Brain (organoid and tissue), 16 donors: ENCODE measurements at places on chromosomes 1 and 21.

- peak; percentile 42 for DNase-seq
Measured at GRCh38 chr1:41812051-41812450, 106.7 kb downstream of the HIVEP3 start.

DNA sequence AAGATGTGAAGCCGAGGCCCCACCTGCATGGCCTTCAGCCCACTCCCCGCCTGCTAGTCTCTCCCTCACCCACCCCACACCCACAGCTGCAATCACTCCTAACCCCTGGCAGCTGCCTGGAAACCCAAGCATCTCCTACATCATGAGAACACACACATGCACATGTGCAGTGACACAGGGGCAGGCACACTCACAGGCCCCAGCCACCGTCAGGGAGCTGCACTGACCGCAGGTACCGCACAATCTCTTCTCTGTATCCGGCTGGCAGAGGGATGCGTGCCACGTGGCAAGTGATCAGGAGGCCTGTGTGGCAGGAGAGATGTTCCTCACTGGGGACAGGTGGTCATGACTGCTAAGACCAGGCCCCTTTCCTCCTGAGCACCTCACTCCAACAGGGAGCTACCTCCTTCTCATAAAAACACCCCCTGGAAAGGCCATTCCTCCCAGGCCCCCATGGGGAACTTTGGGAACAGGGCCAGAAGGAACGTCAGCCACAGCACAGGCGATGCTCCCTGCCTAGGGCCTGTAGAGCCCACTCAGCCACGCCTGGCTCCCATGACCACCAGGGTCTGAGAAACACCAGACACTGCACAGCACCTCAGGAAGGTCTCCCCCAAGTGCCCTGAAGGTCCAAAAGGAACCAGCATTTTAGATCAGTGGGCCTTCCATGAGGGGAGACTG lies 6.0 kb downstream of the LSS start:
- DNase-seq: no peak

DNA sequence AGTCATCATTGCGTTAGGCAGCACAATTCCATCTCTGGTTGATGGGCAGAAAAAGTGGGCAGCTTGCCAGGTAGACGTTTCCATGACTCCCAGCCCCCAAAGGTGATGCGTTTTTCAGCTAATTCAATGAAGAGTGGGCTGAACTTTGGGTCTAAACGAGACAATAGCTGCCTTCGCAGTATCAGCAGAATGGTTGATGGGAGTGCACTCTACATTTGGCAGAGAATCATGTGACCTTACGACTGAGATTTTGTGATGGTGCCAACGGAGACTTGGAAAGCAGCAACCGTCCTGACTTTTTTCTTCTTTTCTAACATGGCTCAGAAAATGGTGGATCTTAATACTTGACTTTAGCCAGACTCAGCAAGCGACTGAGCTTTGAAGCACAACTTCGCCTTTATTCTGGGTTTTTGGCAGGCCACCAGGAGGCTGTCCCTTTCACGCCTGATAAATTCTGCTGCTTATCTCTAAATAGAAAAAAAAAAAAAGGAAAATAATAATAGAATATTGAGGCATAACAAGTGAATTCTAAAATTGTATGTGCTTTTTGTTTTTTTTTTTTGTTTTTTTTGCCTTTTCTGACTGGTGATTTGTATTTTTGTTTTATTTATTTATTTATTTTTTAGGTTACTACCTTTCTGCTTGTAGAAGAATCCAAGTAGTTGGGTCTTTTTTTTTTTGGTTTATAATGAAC lies 804.8 kb downstream of the USP25 start:
- DNase-seq: peak; percentile 94

DNA sequence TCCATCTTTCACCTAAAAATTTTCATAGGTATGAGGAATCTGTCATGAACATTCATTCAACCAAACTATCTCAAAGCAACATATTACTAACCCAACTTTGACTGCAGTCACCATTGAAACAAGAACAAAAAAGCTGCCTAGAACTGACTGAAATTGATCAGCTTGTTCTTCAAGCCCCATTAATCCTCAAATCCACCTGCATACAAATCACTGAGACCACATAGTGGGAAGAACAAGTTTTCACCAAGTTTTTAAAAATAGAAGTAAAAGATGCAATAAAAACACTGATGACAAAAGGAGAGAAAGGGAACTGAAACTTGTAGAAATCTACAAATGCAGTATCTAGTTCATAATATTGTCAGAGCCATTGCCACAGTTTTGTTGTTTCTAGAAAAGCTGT lies 6.1 kb downstream of the SORT1 start:
- no peak for DNase-seq

- DNase-seq: no peak
Measured at GRCh38 chr1:8417625-8418024, 99.7 kb downstream of the SLC45A1 start.

DNA sequence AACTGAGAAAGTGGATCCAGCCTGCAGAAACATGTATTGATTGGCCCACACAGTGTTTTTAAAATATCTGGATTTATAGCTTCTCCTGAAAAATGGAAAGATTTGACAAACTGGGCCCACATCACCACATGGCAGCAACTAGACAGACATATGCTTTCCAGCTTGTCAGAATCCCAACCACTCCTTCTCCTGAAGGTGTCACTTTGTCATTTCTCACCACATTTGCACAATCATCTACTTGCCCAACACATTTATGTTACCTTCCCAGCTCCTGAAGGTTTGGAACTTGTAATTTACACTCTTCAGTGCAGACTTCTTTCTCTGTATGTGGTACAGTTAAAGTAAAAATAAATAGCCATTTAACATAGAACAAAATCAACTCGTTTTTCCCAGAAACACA lies 126.1 kb upstream of the KIAA1614 start:
- DNase-seq: peak; percentile 90

- DNase-seq: no peak
Measured at GRCh38 chr1:206685334-206685768, 646 bp downstream of the MAPKAPK2 start.

DNA sequence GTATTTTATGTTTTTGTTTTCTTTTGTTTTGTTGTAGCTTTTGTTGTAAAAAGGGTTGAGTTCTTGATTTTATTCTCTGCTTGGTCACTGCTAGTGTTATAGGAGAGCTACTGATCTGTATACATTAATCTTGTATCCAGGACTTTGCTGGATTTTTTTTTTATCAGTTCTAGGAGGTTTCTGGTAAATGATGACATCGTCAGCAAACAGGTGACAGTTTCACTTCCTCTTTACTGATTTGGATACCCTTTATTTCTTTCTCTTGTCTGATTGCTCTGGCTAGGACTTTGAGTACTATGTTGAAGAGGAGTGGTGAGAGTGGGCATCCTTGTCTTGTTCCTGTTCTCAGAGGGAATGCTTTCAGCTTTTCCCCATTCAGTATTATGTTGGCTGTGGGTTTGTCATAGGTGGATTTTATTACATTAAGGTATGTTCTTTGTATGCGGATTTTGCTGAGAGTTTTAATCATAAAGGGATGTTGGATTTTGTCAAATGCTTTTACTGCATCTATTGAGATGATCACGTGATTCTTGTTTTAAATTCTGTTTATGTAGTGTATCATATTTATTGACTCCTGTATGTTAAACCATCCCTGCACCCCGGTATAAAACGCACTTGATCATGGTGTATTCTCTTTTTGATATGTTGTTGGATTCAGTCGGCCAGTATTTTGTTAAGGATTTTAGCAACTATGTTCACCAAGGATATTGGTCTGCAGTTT lies 905.7 kb downstream of the LTN1 start:
- no peak for DNase-seq

DNA sequence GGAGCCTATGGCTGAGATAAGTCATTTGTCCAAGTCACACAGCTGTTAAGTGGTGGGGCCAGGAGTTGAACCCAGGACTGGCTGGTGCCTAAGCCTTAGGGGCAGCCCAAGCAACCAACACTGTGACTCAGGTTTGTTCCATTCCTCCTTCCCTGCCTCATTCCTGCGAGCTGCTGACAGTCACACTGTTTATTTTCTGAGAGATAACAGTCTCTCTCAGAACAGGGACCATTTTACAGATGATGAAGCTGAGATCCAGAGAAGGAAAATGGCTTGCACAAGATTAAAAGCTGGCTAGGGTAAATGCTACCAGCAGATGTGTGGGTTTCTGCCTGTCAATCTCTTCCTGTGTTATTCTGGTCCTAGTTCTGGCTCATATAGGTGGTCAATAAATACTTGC lies 24.3 kb upstream of the TCEA3 start:
- no peak for DNase-seq

- DNase-seq: no peak
Measured at GRCh38 chr21:37412603-37413360, 46.2 kb downstream of the DYRK1A start.

- no peak for DNase-seq
Measured at GRCh38 chr1:212970085-212970484, 19.7 kb downstream of the VASH2 start.
